ENCODE measurements at places on chromosomes 1 and 21. TPM values are rescaled to one million over a fixed set of nuclear protein-coding genes. Genes with fewer than 3 reads are reported as not detected.

GRCh38 chr21:41778930-41779600 is 12.2 kb upstream of the RIPK4 start:
- ATAC-seq, result no peak

DNA sequence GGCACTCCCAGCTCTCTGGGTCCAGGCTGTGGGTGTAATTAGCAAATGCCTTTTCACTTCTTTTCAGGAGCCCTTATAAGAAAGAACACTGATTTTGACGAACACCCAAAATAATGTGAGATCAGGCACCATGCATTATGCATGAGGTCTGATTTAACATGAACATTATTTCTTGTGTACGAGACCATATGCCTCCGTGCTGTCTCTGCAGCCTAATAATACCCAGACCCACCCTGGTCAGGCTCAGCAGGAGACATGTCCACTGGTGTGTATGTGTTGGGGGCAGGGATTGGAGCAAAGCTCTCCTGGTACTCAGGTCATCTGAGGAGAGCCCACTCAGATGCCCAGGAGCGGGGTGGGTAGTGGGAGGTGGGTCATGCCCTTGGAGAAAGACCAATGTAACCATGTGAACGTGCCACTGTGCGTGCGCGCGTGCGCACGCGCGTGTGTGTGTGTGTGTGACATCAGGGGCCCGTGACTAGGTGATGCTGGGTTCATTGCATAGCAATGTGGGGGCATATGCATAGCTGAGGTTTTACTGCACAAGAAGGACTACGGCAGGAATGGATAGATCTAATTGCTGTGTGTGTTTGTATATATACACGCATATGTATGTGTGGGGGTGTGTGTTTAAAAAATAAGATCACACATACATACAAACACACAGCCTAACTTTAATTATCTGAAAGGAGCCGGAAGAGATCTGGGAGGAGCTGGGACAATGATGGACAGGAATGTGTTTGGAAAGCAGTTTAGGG is 7.1 kb downstream of the POU3F1 start:
- ATAC-seq, result no peak

DNA sequence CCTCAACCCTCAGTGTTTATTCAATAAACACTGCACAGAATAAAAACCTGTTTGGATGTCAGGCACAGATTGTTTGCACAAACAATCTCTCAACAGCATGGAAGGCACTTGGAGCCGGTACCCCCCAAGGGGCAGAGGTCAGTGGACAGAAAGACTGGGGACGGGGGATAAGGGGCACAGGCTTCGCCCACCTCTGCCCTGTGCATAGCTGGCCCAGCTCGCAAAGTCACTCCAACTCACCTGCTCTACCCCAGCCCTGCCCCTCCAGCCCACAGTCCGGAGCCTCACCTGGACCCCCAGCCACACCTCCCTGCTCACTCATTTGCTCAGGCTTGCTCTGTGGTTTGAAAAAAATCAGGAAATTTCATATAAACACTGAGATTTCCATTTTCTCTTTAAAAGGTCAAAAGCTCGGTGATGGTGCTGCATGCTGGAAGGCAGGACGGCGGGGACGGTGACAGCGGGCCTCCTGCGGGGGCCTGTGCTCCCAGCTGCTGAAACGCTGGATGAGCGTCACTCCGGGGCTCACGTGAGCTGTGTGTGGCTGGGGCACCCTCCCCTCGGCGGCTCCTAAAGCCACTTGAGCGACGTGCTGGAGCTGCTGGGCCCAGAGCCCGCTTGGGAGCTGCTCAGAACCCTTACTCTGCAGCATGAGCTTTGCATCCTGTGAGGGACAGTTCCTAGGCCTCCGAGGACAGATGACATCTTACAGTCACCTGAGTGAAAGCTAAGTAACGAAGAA is 54.5 kb downstream of the PRDM15 start:
- ATAC-seq, result no peak

- no peak for ATAC-seq
Observed at GRCh38 chr1:31218705-31219104, 21.0 kb downstream of the NKAIN1 start.

Gene DDR2
- total RNA-seq, result 1.7 TPM

- ATAC-seq, result no peak
Observed at GRCh38 chr1:218357211-218357892, 12.2 kb downstream of the TGFB2 start.

Gene ITLN2
- total RNA-seq, result not detected

Gene SLC9C2
- total RNA-seq, result not detected

GRCh38 chr1:19033926-19034680 is 77.6 kb upstream of the IFFO2 start:
- ATAC-seq, result no peak

Gene AVPR1B
- not detected for total RNA-seq

- no peak for ATAC-seq
Observed at GRCh38 chr1:214715126-214715525, 112.1 kb downstream of the CENPF start.

Gene TTC39A
- total RNA-seq, result not detected

- ATAC-seq, result no peak
Observed at GRCh38 chr1:209650454-209650853, 1.8 kb downstream of the LAMB3 start.

DNA sequence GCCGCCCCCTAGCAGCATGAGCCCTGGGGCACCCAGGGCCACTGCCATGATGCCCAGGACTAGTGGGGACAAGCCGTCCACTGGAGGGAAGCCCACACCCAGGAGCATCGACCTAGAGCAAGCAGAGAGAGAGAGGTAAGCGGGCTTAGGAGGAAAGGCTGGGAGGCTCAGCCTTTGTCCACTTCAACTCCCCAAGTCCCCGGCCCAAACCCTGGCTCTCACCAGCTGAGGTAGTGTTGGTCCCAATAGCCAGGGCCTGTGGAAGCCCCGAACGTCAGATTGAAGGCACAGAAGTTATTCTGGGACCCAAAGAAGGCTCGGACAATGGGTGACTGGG is 2.4 kb downstream of the GLMP start:
- no peak for ATAC-seq

- ATAC-seq, result no peak
Observed at GRCh38 chr1:81329041-81329440, 471.7 kb upstream of the ADGRL2 start.
